ENCODE measurements at places on chromosomes 7 and 10.

- no peak for DNase-seq
Measured at GRCh38 chr10:100282907-100283306, 3.6 kb downstream of the BLOC1S2 start.

- DNase-seq, result no peak
Measured at GRCh38 chr7:26189697-26190096, 10.8 kb downstream of the HNRNPA2B1 start.

DNA sequence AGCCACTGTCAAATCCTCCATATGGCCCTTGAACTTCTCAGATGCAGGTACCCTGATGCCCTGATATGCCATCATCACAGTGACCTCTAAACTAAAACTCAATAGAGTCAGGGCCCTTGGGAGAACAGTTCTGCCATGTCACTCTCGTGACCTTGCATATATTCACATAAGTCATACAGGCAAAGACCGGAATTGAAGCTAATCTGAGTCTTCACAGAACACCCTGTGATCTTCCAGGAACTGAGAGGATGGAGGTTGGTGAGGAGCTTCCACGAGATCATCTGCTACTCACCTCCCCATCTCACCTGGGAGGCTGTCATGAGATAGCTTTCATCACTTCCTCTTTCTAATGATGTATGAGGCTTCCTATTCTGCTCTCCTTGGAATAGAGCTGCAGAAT is 228.7 kb upstream of the CCDC6 start:
- DNase-seq, result no peak

DNA sequence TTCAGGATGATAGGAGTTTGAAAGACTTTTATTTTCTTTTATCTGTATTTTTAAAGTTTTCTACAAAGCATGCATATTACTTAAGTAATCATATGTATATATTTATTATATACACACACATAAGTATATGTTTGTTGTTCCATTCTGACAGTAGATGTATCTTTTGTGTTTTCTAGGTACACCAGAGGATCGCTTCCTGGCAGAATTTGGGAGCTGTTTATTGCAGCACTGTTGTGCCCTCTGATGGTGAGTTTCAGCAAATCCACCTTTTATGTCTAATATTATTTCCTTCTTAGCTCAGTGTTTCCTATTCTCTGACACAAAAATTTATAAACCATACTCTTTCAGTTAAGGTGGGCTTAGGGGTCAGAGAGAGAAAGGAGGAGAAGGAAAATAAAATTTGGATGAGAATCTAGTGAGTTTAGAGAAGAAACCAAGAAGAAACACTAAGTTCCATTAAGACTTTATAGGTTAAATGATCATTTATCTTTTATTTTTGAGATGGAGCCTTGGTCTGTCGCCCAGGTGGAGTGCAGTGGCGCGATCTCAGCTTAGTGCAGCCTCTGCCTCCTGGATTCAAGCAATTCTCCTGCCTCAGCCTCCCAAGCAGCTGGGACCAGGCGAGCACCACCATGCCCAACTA is 59.2 kb upstream of the OIT3 start:
- peak; percentile 76 for DNase-seq

DNA sequence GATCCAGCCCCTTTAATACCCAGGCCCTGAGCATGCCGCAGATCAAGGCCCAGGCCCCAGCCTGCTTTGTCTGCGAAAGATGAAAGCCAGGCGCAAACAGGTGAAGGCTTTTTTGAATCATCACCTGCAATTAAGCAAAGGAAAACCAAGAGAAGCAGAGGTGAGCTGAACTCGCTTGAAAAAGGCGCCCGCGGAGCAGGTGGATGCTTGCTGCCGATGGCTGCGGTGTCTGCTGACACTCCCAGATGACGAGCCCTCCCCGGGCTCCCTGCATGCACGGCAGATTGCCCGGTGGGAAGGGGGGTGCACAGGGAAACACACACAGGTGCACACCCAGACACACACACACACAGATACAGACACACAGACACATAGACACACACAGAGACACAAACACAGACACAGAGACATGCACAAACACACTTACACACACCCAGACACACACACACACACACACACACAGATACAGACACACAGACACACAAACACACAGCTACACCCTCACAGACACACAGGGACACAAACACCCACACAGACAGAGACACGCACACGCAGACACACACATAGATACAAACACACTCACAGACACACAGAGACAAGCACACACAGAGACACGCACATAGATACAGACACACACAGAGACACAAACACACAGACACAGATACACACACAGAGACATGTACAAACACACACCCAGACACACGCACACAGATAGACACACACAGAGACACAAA is 142.6 kb upstream of the RNF32 start:
- DNase-seq, result no peak

GRCh38 chr10:33331379-33331694 is 3.1 kb downstream of the NRP1 start:
- no peak for DNase-seq

GRCh38 chr7:113968713-113969112 is 49.9 kb upstream of the PPP1R3A start:
- DNase-seq, result no peak

DNA sequence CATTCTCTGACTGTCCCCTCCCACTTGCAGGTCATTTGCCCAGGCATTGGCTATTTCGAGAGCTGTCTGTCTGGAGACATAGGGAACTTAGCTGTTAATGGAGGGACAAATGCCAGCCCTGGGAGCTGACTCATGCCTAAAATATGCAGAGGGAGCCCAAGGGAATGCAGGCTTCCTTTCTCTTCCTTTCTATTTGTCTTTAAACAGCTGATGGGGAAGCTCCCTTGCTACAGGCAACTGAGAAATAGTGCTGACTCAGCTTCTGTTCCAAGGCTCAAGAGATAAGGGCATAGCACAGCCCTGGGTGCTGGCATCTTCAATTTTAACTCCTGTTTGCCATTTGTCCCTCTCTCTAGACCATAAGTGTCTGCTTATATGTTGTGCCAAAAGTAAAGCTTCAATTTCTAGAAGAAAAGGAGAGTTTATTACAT is 82.7 kb upstream of the C1GALT1 start:
- peak; percentile 95 for DNase-seq

- DNase-seq, result peak; percentile 58
Measured at GRCh38 chr10:122181041-122181732, 89.9 kb upstream of the BTBD16 start.

DNA sequence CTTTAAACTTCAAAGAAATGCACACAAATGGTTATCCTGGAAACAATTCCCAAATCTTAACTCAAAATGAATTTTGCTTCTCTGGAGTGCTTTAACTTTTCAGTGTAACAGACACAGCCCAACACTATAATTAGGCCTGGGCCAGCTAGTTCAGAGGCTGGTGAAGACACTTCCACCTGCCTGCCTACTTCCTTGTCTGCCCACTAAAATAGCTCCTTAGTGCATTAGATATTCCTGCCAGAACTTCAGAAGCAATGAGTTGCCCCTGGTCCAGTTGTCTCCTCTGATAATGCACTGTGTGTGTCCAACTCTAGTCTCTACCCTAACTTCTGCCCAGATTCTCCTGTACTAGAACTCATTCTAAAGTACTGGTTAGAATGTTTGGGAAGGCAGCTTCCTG is 150.9 kb upstream of the PRSS58 start:
- no peak for DNase-seq

DNA sequence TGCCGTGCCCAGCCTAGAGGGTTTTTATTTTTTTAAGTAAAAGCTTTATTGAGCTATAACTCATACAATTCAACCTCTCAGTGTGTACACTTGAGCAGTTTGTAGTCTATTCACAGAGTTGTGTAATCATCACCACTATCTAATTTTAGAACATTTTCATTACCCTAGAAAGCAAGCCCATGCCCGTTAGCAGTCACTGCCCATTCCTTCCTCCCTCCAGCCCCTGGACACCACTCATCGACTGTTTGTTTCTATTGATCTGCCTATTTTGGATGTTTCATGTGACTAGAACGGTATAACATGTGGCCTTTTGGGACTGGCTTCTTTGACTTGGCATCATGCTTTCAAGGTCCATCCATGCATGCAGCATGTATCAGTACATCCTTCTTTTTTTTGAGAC is 25.7 kb upstream of the SEC61A2 start:
- no peak for DNase-seq

GRCh38 chr10:72688208-72688651 is 3.7 kb upstream of the MCU start:
- DNase-seq, result peak; percentile 89

DNA sequence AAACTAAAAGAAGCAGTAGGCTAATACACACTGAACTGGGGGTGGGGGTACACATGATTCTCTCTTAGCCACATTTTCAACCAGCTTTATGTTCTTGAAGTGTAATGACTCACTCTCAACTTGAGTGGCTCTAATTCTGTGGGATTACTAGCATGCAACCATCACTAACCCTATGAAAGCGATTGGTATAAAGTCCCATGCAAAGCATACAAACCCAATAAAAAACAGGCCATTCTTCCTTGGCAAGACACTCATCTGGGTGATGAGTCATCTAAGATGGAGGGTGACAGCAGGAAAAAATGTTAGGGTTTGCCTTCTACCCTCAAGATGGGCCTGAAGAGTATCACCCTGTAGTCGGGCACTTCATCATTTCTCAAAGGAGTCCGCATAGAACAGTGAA is 14.9 kb upstream of the PON3 start:
- peak; percentile 32 for DNase-seq

GRCh38 chr10:118444069-118444468 is 101.9 kb upstream of the FAM204A start:
- DNase-seq, result no peak

- no peak for DNase-seq
Measured at GRCh38 chr10:29737074-29737593, 102.4 kb upstream of the SVIL start.

DNA sequence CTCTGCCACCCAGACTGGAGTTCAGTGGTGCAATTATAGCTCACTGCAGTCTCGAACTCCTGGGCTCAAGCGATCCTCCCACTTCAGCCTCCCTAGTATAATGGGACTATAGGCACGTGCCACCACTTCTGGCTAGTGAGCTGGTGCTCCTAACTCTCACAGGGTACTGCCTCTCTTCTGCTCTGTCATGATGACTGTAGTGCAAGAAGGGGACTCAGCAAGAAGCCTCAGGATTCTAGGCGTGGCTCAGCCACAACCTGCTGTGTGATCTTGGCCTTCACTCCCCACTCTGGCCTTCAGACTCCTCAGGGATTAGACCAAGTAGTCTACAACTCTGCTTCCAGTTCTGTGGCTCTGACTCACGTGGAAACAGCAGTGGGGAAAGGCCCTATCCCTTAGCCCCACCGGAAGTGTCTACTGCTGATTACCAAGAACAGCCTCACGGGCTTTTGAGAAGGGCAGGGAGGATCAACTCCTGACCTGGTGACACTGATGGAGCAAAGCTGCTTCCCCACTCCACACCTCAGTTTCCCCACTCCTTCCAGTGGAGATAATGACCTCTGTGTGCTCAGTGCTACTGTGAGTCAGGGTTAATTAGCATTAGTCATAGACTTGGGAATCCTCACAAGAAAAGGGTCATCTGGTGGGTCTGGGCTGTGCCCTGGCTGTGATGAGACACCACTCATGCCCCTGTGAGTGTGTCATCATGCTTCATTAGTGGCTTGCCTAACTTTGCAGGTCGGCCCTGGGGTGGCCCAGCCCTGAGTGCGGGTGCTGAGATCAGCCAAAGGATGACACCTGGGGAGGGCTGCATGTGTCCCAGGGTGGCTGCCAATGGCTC is 41.1 kb downstream of the ZC3HC1 start:
- DNase-seq, result peak; percentile 84

DNA sequence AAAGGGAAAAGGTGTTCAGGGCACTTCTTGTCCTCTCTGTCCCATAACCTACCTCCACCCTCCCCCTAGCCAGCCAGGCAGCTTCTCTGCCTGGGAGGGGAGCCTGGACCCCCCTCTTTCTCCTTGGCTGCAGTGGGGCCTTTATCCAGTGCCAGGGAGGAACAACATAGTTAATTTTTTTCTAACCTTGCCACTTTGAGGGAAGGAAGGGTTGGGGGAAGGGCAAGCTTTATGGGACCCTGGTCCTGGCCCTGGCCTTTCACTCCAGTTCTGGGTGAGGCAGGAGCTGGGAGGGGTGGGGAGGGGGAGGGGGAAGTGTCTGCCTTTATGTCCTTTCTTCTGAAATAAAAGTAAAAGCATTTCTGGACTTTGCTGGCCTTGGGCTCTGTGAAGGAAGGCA is 4.5 kb downstream of the VGF start:
- DNase-seq, result no peak

GRCh38 chr7:114922026-114922651 is at the start of gene MDFIC:
MDFIC (plus strand) TSS chr7:114922094; CDS start chr7:114923034, 940 bp downstream.
- DNase-seq, result peak; percentile 67

DNA sequence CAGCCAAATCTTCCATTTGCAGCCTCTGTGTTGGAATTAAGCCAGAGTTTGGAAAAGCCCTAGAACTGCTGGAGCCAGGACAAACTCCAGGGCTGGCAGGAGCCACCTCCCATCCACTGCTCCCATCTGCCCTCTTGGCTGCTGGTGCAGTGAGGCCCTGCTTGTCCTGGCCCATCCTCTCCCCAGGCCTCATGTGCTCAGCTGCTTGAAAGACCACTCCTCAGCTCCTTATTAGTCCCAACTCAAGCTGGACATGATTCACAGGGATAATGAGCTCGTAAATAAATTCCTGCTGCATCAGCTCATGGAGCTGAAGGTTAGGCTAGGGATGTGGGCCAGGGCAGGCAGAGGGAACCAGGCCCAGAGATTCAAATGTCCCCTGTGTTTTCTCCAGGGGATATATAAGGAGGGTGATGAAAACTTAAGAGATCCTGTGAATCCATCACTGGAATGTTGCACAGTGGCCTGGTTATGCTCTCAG is 282.8 kb downstream of the RPS24 start:
- peak; percentile 80 for DNase-seq

- DNase-seq, result no peak
Measured at GRCh38 chr10:114697061-114697598, 39.1 kb upstream of the ABLIM1 start.

GRCh38 chr10:28728366-28728765 is 51.0 kb downstream of the BAMBI start:
- DNase-seq, result no peak

DNA sequence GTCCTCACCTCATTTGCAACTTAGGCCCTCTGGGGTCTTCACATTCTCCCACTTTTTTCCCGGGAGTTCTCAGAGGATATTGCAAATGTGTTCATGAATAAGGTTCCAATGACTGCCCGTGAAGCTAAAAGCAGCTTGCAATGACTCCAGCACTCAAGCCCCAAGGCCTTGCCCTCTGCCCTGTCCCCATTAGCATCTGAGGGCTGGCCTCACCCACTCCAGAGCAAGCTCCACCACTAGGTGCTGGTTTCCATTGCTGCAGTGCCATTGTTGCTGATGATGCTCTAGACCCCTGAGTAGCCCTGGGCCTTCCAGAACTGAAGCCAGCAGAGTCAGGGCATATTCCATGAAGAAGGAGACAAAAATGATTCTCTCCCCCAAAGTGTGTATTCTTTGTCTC is 236.8 kb downstream of the DYNC1I1 start:
- no peak for DNase-seq
